Stimulated activated naive B cell treated with anti-CD40 and anti-IgM and Interleukin-4, amounts not matched to agents 10 μg/mL and 1 μg/mL and 100 μg/mL, for 72 hours (primary cell): ENCODE measurements at places on chromosomes 3 and 15.

DNA sequence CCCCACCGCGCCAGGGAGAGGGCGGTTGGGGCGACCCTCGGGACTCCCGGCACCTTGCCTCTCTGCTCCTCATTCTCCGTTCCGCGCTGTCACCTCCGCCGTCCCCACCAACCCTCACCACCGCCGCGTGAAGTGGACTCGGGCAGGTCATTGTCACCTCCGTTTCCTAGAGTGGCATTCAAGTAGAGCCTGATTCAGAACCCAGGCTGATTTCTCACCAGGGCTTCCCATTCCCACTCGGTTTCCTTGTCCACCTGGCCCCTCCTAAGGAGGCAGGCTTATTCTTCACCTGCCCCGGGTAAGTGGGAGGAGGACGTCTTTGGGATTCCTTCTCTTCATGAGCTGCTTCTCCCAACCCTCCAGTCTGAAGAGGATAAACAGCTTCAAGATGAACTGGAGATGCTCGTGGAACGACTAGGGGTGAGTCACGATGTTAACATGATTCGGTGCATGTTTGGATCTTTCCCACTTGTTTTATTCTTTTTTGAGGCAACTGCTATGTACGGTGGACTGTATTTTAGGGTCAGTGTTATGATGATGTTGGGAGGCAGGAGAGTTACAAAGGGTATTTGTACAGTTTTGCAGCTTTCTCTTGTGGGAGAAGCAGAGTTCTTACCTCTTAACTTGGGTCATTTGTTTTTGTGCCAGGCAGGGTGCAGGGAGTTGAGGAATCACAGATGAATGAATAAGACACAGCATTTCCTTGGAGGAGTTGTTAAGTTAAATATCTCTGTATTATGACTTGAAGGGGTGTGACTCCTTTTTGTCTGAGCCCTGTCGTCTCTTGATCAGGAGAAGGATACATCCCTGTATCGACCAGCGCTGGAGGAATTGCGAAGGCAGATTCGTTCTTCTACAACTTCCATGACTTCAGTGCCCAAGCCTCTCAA lies 692 bp downstream of the PSMD2 start:
- no peak for DNase-seq

- no peak for DNase-seq
Observed at GRCh38 chr3:112948346-112948838, 26.5 kb downstream of the CD200R1 start.

- DNase-seq, result no peak
Observed at GRCh38 chr3:10815487-10815886, 541 bp upstream of the SLC6A11 start.

DNA sequence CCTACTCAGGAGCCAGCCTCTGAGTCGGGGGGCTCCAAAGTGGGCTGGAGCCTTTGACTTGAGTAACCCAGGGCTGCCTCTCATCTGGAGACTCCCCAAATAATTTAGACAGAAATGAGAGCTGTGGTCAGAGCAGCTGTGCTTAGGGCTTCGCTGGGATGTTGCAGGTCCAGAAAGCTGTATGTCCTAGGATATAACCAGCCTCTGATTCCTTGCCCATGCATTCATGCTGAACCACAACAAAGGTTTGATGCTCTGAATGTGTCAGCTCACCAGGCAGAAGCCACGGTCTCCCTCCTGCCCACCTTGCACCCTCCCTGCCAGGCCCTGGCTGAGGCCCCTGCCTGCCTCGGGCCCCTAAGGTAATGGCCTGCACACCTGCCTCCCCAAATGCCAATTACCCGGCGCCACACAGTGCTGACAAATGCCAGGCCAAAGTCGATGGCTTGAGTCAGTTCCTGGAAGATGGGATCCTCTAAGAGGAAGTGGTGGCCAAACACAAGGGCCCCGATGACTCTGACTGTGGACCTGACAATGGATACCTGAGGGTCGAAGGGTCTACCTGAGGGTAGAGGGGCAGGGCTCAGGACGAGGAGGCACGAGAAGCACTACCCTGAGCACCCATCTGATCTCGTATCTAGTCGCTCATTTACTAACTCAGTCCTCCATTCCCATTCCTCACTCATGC lies 21.7 kb upstream of the PARL start:
- no peak for DNase-seq

DNA sequence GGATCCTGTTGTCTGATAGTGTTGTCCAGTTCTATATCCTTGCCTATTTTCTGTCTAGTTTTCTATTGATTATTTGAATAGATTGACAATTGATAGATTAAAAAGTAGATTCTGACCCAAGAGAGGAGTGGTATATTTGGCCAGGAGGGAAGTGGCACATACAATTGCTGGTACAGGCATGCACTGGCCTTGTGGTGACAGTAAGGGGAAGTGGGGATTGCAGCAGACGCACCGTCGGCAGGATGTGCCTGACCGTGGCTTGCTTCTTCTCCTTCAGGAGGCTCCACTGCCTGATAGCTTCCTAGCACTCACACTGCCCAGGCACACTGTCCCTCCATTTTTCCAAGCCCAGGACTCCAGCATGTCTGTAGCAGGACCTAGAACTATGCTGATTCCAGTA lies 10.5 kb downstream of the GABRG3 start:
- DNase-seq, result no peak

GRCh38 chr3:71797455-71797854 lies 12.5 kb upstream of the PROK2 start:
- DNase-seq, result no peak

GRCh38 chr3:126999383-126999782 lies 16.5 kb downstream of the PLXNA1 start:
- DNase-seq, result no peak

DNA sequence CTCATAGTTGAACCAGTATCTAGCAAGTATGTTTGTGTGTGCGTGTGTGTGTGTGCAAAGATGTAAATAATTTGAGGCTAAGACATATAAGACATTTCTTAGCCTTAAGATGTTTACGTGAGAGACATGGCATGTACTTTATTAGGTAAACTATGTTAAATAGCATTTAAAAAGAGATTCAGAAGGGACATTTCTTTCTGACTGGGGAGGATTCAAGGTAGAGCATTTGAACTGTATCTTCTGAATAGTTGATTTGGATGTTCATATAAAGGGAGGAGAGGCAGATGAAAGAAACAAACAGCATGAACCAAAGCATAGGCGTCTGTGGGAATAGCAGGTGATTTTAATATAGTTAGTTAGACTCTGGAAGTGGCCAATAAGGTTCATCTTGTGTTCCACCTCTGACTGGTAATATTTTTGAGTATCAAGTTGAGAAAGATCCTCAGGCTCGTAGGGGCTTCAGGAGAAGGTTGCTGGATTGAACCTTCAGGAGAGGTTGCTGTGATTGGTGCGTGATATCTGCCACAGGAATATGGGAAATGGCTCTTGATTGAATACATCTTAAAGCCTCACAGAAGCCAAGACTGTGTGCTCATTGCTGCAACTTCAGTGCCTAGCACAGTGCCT lies 12.6 kb downstream of the NFKBIZ start:
- DNase-seq, result no peak

- no peak for DNase-seq
Observed at GRCh38 chr3:22671848-22672247, 531.3 kb upstream of the UBE2E2 start.

- DNase-seq, result no peak
Observed at GRCh38 chr15:39028069-39028468, 463.5 kb upstream of the RASGRP1 start.

DNA sequence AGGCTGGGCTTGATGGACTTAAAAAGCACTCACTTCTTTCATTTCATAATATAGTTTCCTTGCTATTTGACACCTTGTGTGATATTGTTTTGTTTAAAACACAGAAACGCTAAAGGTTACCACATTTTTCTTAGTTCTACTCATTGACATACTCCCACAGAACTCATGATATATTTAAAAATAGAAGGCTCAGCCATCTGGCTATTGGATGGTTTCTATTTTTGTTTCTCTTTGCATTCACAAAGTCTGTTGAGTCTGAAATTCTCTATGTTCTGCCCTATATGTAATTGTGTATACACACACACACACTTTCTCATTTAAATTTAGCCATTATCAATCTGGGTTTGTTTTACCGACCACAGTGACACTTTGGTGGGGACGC lies 128.2 kb downstream of the SOX2 start:
- no peak for DNase-seq

DNA sequence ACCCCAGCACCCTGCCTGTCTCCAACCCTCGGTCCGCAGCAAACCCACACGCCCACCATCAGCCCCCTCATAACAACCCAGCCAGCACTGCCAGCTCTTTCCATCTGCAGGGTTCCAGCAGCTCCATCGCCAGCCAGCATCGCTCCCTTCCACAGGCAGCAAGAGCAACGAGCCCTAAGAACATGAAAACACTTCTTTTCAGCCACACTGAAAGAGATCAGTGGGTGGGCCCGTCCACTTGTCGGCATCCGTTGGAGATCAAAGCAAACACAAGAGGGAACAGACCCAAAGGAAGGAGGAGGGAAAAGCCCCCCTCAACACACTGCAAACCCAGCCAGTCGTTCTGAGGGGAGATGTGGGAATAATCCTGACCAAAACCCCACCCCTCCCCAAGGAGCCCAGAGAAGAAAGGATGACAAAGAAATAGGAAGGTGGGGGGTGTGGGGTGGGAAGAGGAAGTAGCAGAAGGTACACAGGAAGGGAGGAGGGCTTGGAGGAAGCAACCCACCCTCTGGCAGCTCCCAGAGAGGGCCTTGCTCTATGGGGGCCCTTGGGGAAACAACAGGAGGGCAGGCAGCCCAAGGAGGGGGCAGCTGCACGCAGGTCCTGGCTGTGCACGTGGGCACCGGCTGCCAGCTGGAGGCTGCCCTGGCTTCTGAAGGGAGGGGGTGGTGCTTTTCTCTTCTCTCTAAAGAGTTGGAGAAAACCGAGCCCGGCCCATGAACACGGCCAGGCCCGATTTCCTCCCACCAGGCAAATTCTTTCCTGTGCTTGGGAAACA lies 473.6 kb upstream of the PROK2 start:
- no peak for DNase-seq

DNA sequence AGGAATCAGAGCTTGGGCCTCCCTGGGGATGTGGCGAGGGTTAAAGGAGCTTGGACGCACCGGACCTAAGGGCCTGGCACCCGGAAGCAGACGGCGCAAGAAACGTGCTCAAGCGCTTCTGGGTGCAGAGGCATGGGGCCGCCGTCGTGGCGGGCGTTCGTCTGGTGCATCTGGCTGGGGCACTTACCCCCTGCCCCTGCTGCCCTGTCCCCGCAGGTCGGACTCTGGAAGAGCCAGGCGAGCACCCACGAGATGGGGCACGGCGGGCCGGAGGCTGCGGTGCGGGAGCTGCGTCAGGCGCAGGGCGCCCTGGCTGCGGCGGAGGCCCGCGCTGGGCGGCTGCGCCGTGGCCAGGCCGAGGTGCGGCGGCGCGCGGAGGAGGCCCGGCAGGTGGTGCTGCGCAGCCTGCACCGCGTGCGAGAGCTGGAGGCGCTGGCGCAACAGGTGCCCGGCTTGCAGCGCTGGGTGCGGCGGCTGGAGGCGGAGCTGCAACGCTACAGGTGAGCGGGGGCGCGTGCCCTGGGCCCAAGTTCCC lies 2.5 kb downstream of the EFCC1 start:
- no peak for DNase-seq

DNA sequence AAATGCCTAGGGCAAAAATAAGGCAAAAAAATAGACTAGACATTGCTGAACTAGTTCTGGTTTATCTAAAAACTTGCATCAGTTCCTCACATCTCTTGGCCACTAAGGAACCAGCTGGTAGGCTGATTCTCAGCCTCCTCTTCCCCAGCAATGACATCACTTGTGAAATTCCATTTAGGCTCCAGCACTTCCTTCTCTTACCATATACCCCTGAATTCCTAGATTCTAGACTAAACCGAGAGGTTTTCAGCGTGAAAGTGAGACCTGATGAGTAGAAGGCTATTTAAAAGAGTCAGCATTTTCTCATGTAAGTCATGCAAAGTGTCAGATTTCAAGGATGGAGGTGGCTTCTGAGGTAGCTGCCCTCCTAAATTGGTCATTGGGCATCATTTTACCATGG lies 247.1 kb upstream of the CDIN1 start:
- no peak for DNase-seq

- DNase-seq, result no peak
Observed at GRCh38 chr3:11820531-11821041, 26.1 kb downstream of the TAMM41 start.

DNA sequence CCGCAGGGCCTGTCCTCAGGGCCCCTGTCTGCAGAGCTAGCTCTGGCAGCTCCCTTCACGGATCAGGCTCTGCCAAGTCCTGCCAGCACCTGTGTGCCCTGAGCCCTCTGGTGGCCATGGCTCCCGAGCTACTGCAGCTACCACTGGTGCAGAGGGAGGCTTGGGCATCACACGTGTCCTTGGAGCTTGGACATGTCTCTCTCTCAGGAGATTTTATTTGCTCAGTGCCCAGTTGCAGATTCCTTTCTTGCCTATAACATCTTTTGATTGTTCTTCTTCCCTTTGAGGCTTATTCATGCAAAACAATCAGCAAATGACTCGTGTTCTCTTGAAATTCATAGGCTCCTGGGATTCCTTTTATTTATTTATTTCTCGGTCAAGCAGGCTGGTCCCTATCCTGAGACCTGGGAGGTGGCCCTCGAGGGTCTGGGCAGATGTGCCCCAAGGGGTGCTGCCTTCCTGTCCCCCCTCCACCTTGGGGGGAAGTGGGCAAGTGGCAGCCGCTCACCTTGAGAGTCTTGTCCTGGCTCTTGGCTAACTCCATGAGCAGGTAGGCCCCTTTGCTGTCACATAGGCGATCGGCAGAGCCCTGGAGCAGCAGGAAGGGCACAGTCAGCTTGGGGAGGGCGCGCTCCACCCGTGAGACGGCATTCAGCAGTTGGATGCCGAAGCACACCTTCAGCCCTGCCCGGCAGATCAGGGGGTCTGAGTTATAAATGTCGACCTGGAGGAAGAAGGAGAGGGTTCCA lies 21.9 kb downstream of the ABTB1 start:
- peak; percentile 16 for DNase-seq

- no peak for DNase-seq
Observed at GRCh38 chr3:190865419-190865818, 2.9 kb upstream of the GMNC start.

DNA sequence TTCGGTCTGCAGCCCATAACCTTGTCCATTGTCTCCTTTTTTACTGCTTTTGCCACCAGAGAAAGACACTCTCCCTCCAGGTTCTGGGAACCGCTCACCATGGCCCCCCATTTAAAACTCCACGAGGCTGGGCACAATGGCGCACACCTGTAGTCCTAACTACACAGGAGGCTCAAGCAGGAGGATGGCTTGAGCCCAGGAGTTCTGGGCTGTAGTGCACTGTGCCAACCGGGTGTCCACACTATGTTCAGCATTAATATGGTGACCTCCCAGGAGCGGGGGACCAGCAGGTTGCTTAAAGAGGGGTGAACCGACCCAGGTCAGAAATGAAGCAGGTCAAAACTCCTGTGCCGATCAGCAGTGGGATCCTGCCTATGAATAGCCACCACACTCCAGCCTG lies 28.0 kb upstream of the IDH2 start:
- no peak for DNase-seq

DNA sequence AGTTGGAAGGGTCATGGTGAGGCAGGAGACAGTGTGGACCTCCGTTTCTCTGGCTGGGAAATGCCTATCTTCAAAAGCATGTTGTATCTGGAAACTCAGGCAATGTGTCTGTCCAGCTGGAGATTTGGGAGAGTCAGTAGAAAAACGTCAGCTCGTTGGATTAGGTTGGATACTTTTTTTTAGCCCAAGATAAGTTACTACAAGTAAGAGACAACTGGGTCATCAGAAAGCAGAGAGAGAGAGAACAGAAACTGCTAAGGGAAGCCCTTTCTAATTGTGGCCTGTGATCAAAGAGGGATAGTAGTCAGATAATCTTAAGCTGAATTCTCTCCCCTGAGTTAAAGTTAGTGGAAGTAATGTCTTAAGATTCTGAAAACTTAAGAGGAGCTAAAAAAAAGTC lies 78.9 kb upstream of the ZNF280D start:
- no peak for DNase-seq

GRCh38 chr3:141525814-141526213 lies 39.0 kb downstream of the RASA2 start:
- no peak for DNase-seq

- no peak for DNase-seq
Observed at GRCh38 chr3:137348936-137349335, 391.2 kb downstream of the IL20RB start.
